ENCODE measurements at places on chromosomes 11 and 22.

- no peak for DNase-seq
These were observed at the start of gene TMPRSS4 for GRCh38 chr11:118076754-118077281. Gene TMPRSS4, plus strand, starts transcription at chr11:118077078. Its CDS starts 225 bp downstream, at chr11:118077303.

DNA sequence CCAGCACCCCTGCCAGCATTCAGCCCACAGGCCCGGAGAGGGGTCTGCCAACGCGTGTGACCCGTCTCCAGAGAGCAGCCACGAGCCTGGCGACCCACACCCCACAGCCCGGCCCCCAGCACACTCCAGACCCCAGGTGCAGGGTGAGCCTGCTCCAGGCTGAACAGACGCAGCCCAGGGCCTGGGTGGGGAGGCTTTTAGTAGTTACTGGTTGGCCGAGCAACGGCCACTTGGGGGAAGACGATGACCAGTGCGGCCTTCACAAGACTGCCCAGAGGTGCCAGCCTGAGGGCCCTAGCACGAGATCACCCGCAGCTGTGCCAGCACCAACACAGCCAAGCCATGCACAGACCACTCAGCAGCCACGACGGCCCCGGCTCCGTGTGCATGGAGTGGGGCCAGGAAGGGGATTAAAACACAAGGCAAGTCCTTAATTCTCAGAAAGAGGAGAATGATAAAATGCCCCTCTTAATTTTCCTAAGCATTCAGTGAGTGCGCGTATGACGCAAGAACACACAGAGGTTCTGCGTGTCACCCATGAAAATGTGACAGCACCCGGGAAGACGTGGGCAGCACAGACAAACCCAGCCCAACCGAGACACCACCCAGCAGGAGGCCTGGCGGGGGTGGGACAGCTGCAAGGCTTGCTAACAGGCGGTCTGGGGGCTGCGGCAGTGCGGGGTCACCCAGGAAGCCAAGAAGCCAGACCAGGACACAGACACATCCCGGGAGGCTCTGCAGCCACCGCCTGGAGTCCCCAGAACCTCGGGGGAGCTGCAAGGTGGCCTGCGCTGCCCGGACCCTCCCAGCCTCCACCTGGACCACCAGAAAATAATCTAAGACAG is 47.6 kb downstream of the BRD1 start:
- no peak for DNase-seq

DNA sequence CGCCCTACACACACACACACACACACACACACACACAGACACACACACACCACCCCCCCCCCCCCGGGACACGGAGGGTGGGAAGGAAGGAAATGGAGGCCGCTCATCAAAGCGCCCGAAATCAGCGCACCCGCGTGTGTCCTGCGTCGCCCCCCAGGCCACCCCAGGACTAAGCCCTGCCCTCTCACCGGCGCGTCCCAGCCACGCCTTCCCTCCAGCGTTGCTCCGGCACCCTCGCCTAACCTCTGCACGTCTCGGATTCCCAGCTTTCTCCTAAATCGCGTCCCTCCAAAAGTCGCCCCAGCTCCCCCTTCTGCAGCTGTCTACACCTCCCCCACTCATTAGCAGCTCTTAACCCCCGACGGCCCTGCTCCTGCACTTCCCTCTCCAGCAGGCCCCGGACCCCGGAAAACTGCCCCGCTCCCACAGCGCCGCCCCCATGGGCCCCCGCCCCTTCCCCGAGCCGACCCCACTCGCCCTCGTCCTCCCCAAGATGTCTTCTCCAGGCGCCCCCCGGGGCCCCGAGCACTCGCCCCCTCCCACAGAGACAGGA is 557 bp downstream of the PACSIN2 start:
- no peak for DNase-seq

GRCh38 chr11:47099214-47099917 is 77.3 kb downstream of the ARFGAP2 start:
- no peak for DNase-seq

GRCh38 chr11:63866211-63866610 is 27.3 kb downstream of the MARK2 start:
- no peak for DNase-seq

DNA sequence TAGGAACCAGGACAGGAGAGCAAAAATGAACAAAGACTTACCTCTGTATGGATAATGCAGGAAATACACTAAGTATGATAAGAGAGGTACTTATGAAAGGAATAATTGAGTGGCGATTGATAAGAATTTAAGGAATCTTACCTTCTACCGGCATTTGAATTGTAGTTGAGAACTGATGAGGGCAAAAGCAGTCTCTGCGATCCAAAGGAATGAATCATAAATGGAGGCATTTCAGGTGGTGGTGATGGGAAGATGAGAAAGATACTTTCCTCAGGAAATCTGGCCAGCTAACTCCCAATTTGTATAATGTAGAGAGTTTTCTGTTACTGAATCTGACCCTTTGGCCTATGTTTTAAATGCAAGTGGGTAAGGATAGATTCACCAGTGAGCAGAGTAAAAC is 71.9 kb upstream of the C11orf87 start:
- no peak for DNase-seq

- no peak for DNase-seq
These were observed 10.7 kb downstream of the LRFN4 start for GRCh38 chr11:66867425-66868040.

Measured in GM04504 (cell line).